Right ventricle myocardium inferior (tissue), 1 donor: ENCODE measurements at places on chromosomes 16 and 17. TPM values are rescaled to one million over a fixed set of nuclear protein-coding genes. Genes with fewer than 3 reads are reported as not detected.

KRT33A gene
- total RNA-seq = not detected

CDC27 gene
- total RNA-seq = 88.9 TPM

HS3ST3B1 gene
- 1.5 TPM for total RNA-seq

C16orf96 gene
- 0.05 TPM for total RNA-seq

ZNRF1 gene
- total RNA-seq = 27.2 TPM

MT1H gene
- not detected for total RNA-seq

DNA sequence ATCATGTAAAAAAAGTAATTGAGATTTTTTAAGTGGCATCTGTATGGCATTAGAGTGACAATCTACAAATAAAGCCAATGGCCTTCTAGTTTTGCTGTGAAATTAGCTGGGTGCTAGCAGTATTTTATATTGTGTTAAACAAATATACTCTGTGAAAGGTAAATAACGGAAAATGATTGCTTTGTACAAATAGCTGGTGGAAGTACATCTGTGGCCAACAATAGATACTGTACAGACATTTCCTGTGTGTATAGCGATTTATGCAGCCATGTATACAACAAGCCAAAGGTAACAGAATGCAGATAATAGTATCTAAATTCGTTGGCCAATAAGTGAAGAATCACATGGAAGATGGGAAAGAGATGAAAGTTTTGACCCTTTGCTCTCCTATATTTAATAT is 26.6 kb downstream of the IQCK start:
- DNase-seq = no peak

- DNase-seq = no peak
These were observed 9.7 kb downstream of the MPRIP start for GRCh38 chr17:17051791-17052461.

GRCh38 chr16:67176662-67177061 is 6.3 kb downstream of the NOL3 start:
- no peak for DNase-seq

- DNase-seq = no peak
These were observed 23.5 kb upstream of the DHRS13 start for GRCh38 chr17:28926366-28926765.

- DNase-seq = no peak
These were observed 13.6 kb downstream of the GNA13 start for GRCh38 chr17:65042946-65043345.

DNA sequence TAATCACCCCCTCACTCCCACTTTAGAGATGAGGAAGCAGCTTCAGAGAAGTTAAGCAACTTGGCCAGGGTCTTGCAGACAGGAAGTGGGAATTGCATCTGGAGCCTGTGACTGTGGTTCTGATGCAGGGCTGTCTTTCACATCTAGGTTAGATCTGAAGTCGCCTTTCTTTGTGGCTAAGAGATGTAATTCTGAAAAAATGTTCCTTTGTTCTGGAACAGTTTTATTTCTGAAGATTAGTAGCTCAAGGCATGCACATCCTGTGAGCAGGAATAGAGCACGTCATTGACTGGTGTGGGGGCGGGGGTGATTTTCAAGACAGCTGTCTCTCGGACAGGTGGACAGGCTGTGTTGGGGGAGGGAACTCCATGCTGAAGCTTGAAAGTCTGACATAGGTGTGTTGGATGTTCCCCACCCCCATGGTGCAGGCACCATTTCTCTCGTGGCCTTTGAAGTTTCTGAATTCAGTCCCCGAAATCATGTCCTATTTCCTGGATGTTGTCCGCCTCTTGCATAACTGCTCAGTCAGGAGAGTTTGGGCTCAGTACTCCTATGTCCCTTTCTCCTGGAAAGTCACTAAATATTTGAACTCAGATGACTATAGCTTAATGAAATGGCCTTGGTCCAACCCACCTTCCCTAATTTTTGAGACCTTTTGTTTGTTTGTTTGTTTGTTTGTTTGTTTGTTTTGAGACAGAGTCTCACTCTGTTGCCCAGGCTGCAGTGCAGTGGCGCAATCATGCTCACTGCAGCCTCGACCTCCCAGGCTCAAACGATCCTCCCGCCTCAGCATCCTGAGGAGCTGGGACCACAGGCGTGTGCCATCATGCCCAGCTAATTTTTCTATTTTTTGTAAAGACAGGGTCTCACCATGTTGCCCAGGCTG is 21.0 kb upstream of the HERPUD1 start:
- no peak for DNase-seq

DNA sequence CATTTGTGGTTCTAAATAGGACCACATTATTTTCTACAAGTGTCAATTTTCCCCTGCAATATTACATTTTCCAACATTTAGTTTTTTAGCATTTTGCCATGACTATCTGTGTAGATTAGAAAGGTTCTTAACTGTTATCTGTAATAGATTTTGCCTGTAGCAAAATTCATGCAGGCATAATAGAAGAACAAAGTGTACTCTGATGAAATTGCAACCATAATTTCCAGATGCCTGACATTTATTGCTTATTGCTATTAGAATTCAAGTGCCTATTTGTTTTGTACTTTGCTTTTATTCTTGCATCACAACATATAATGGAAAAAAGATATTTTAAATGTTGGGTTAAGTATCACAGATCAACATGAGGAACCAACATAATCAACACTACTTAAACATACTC is 337.7 kb downstream of the TOX3 start:
- no peak for DNase-seq

- no peak for DNase-seq
These were observed 8.8 kb upstream of the ITGB4 start for GRCh38 chr17:75712446-75712845.

- no peak for DNase-seq
These were observed 37.5 kb downstream of the DHRS7B start for GRCh38 chr17:21164216-21164615.

GRCh38 chr17:34827008-34827407 is 134.3 kb downstream of the CCT6B start:
- no peak for DNase-seq

DNA sequence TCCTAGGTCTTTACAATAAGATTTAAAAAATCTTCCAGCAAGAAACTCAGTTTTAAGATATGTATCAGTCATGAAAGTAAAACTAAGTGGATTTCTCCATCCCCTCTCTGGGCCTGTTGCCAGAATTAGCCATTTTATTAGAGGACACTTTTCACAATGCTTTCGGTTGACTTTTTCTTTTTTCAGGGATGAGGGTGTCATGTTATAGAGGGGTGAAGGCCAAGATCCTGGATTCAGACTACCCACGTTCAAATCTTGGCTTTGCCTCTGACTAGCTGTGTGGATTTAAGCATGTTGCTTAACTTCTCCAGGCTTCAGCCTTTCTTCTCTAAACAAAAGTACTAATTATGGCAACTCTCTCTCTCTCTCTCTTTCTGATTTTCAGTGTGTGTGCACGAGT is 111.7 kb upstream of the COX10 start:
- DNase-seq = no peak

- DNase-seq = no peak
These were observed 18.1 kb downstream of the ZNF423 start for GRCh38 chr16:49837688-49838410.

- no peak for DNase-seq
These were observed 5.5 kb downstream of the CYLD start for GRCh38 chr16:50747207-50747956.

GRCh38 chr16:4618645-4619418 is 4.1 kb upstream of the UBALD1 start:
- DNase-seq = no peak

DNA sequence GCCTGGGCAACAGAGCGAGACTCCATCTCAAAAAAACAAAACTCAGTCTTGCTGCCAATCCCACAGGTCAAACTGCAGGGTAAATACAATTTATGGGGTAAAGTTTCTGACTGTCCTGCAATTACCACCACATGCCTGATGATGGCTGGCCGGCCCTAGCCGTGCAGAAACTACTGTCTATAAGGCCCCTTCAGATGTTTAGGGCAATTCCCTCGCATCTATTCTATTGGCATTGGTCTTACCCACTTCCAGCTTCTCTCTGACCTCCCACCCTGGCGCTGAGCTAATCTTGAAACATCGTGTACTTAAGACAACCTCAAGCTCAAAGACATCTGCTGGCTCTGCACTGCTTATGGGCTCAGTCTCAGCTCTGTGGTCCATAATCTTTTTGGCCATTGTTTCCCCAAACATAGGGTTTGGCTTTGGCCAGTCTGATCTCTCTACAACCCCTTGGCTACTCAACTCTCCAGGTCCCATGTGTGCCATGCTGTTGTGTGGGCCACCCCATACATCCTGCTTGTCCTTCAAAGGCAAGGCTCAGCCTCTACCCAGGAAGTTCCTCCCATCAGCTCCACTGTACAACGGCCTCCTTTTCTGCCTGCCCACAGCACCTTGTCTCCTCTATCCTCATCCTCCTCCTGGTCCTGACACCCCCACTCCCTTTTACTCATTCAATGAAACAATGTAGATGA is 16.6 kb downstream of the MAP3K14 start:
- DNase-seq = no peak

GRCh38 chr17:58375256-58375655 is 23.3 kb upstream of the SUPT4H1 start:
- DNase-seq = no peak

DNA sequence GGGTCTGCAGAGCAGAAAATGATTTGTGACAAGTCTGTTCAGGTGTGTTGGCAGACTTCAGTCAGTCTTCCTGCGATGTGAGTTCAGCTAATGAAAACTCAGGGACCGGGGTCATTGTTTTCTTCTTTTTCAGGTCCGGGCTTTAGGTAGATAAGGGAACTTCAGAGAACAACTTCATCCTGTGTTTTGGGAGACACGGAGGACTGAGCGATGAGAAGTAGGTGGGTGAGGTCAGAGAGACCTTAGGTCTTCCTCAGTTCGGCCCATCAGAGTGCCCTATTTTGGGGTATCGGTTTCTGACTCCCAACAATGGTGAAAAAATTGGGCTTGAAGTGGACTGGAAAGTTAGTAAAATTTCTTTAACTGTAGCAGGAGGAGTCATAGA is 88.9 kb upstream of the ATF7IP2 start:
- DNase-seq = no peak

DNA sequence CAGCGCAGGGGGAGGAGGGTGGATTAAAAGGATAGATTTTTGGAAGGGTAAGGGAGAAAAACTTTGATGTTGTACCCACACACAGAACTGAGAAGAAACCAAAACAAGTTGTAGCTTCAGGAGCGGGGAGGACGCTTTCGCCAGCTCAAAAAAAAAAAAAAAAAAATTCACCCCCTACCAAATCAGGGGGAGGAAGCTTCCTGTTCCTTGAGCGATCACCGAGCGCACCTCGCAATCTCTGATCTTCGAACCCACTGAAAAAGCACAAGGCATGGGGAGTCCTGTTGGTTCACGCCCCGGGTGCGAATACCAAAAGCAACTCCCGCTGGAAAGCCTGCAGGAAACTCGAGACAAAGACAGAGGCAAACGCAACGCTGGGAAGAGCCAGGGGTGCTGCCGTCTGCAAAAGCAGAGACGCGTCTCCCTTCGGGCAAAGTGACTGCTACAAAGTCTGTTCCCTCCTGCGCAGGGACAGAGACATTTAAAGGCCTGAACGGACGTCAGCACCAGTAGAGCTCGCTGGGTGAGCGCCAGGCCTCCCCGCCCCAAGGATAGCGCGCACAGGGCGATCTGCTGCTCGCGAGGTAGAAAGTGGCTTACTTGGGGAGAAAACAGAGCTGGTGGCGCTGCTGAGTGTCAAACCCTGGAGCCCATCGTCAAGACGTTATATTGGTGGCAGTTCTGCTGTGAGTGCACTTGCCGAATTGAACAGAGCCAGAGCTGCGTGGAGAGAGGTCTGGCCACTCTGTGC is 190.4 kb downstream of the USP22 start:
- DNase-seq = peak; percentile 69

GRCh38 chr17:8072341-8072728 is 15.2 kb downstream of the ALOX12B start:
- DNase-seq = no peak
